ENCODE measurements at places on chromosomes 12 and 14.

GRCh38 chr12:30990316-30990715, 63.8 kb downstream of the TSPAN11 start:
- DNase-seq = no peak

GRCh38 chr12:88946372-88946997, 366.2 kb upstream of the KITLG start:
- peak; percentile 87 for DNase-seq

GRCh38 chr14:57388067-57388466, 2.3 kb upstream of the NAA30 start:
- no peak for DNase-seq

DNA sequence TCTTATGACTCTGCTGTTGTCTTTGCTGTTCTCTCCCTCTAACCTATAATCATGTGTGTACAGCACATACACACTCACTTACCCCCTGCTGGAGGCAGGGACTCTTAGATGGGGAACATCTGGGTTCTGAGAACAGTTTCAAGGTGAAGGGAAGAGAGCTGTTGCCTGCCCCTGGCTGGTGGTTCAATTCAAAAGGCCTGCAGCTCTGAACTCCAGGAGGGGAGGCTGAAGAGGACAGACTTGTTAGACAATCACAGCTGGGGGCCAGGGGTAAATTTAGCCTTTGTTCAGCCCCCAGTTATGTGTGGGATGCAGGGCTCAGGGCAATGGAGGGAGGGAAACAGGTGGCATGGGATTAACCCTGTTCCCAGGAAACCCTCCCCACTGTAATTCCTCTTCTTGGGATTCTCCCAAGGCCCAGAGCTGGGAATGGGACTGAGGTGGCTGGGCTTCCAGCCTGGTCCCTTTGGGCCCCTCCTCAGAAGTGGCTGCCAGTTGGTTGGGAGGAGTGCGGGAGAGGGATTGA, 1.9 kb downstream of the MYL6B start:
- no peak for DNase-seq

DNA sequence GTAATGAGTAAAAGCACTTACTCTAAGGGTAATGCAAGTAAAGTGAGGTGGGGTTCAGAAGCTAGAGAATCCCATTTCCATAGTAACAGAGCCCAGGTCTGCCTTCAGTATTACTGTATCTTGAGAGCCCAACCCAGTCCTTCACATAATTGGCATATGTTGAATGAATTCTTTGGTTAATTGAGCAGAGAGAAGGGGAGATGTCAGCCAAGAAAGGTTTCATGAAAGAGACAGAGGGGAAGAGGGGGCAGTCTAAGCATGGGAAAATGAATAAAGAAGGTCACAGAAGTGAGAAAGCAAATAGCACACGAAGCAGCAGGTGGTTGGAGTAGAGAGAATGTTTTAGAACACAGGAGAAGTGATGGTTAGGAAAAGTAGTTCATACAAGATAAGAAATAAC, 371.1 kb downstream of the SEC23A start:
- no peak for DNase-seq

GRCh38 chr12:113439606-113440030, 17.4 kb downstream of the SDSL start:
- DNase-seq = peak; percentile 19

- DNase-seq = no peak
Observed at GRCh38 chr14:58846682-58847465, 209.1 kb downstream of the DACT1 start.

- DNase-seq = no peak
Observed at GRCh38 chr12:109016978-109017377, 3.9 kb downstream of the SVOP start.

GRCh38 chr14:80310938-80311750, 99.8 kb upstream of the DIO2 start:
- DNase-seq = peak; percentile 8

GRCh38 chr14:75840911-75841310, 140.9 kb downstream of the TGFB3 start:
- no peak for DNase-seq

GRCh38 chr12:106223485-106224354, 24.1 kb downstream of the CKAP4 start:
- DNase-seq = peak; percentile 72

DNA sequence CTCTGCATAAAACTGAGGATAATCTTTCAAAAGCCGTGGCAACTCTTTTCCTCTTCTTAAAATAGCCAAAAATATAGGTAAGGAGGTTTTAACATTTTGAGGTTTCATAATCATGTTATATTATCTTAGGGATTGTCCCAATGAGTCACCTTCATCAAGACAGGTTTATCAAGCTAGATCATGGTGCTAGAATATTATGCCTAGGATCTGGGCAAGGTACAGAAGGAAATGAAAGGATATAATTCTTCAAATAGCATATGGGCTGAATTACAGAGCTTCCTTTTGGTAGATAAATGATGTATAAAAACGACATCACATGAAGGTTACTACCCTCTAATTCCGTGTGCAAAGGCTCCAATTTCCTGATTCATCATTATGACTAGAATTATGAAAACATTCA, 28.6 kb upstream of the TBC1D15 start:
- peak; percentile 2 for DNase-seq

- DNase-seq = peak; percentile 88
Observed at GRCh38 chr12:58916921-58917511, 3.3 kb downstream of the LRIG3 start.

DNA sequence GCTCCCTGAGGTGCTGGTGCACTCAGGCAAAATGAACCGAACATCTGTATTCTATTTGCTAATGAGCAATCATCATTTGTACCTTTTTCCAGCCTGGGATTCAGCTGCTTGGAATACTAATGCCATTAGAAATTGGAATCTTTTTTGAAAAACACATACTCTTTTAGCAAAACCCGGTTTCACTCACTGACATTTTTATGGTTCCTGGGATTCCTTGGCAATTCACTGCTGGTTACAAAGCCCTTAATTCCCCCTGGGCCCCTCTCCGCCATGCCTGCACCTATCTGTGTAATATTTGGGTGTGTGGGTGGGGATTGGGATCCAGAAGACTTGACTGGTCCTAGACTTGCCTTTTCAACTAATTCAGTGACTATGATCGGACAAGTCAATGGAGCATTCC, 199.1 kb downstream of the FOXN3 start:
- peak; percentile 41 for DNase-seq

- DNase-seq = no peak
Observed at GRCh38 chr14:104400355-104400754, 179.2 kb upstream of the C14orf180 start.

- DNase-seq = no peak
Observed at GRCh38 chr12:126419131-126419530, 1353.9 kb downstream of the AACS start.
